T-helper 2 cell (primary cell): ENCODE measurements at places on chromosomes 6 and 20.

DNA sequence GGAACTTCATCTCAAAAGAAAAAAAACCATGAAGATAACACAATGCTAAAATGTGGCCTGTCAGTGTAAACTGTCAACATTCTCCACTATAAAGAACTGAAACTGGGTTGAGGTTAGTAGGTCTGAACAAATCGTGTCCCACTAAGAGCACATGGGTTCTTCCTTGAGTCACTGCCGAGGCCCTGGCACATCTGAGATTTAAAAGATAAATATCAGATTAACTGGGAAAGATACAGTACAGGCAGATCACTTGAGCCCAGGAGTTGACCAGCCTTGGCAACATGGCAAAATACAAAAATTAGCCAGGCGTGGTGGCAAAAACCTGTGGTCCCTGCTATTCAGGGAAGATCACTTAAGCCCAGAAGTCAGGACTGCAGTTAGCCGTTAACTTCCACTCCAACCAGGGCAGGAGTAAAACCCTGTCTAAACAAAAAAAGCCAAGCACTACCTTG, 5.6 kb downstream of the EEF1A1 start:
- DNase-seq, result no peak

GRCh38 chr6:63705707-63706106, 70.1 kb downstream of the PHF3 start:
- peak; percentile 57 for DNase-seq

GRCh38 chr6:49782293-49782692, 4.8 kb downstream of the PGK2 start:
- DNase-seq, result no peak

GRCh38 chr6:137964876-137965275, 97.8 kb downstream of the TNFAIP3 start:
- no peak for DNase-seq

DNA sequence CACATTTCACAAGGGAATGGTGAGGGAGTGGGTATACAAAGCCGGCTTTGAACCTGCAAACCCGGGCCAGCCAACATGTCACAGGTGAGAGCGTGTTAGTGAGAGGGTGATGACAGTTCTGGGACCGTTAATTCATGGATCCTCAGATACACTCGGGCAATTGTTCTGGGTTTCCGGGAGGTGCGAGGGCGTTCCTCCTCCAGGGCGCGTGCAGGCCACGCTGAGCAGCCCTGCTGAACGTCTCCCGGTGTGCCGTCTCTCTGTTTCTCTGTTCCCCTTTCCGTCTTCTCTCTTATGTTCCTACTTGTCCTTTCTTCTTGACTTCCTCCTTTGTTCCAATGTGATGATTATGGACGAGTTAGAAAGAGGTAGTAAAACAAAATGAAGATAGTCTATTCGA, 130.0 kb upstream of the GMDS start:
- no peak for DNase-seq
